ENCODE measurements at places on chromosomes 3 and 15.

GRCh38 chr3:126925411-126926171 lies 57.3 kb upstream of the PLXNA1 start:
- peak; percentile 26 for DNase-seq

DNA sequence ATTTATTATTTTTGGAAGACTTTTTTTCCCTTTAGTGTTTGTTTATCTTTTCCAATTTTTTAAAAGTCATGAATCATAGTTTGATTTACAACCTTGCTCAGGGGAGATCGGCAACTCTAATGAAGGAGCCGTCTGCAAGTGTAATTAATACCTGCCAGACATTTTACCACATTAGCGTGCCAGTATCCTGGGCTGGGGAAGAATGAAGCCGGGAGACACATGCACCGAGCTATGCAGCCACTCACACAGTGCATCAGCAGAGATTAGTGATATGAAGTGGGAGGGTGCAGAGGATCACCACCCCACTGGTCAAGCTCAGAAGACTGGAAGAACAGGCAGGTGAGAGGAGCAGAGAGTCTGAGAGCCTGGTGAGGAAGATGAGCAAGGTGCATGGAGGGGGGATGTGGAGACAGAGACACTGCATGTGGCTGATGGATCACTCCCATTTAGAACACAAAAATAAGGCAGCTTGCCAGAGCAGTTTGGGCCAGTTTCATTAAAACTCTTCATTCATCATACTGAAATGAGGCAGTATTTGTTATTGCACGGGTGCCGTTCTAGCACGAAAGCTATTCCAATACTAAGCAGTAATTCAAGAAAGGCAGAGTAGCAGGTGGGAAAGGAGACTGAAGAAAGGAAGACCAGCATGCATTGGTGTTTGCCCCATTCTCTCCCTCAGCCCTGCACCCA lies 821.6 kb downstream of the TUSC7 start:
- no peak for DNase-seq

- DNase-seq, result no peak
Observed at GRCh38 chr15:97081666-97082226, 751.2 kb downstream of the NR2F2 start.

- no peak for DNase-seq
Observed at GRCh38 chr3:112087746-112088145, 1.6 kb downstream of the C3orf52 start.

DNA sequence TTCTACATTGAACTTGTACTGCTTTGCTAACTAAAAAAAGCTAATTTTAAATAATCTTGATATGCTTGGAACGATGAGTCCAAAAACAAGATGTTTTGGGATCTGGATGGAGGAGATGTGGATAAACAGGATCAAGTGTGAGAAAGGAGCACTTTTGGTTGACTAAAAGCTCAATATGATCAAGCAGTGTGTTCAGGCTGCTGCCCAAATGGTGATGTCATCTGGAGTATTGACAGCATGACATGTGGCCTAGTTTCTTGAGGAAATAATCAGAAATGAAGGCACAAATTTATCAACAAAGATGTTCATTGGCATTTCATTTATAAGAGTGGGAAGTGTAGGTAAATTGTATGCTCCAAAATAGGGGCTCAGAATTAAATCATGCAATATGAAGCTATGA lies 161.2 kb downstream of the SOX2 start:
- DNase-seq, result no peak

DNA sequence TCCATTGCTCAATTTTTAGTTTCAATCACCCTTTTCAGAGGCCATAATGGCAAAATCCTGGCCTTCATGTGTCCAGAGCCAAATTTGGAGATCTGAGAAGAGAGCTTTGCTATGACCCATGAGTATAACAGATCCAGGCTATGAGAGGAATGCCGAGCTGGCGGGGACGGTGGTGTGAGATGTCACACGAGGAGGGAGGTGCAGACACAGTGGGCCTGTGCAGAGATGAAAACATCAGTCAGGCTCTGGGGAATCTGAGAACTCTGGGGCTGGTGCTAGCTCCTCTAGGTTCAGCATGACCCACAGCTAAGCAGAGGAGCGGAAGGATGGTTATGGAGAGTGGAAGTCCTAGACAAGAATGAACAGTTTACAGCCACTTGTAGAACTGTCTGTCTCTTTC lies 398.3 kb upstream of the ATP10A start:
- no peak for DNase-seq

DNA sequence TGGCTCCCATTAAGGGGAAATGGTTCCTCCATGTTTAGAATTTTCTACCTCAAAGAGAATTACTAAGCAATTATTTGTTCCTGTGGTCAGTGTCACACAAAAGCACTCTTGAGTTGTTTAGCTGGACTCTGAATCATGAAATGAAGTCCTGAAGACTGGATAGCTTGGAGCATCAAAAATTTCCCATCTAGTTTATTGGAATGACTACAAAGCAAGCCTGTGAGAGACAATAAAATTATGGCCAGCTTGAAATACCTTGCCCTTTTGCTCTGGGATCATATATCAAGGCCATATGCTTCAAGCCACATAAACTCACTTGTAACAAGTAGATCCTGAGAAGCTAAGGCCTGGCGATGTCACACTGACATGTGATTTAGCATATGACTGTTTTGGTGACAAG lies 292.3 kb downstream of the TIGIT start:
- DNase-seq, result no peak

- DNase-seq, result no peak
Observed at GRCh38 chr15:76340803-76341365, 4.3 kb downstream of the ISL2 start.

DNA sequence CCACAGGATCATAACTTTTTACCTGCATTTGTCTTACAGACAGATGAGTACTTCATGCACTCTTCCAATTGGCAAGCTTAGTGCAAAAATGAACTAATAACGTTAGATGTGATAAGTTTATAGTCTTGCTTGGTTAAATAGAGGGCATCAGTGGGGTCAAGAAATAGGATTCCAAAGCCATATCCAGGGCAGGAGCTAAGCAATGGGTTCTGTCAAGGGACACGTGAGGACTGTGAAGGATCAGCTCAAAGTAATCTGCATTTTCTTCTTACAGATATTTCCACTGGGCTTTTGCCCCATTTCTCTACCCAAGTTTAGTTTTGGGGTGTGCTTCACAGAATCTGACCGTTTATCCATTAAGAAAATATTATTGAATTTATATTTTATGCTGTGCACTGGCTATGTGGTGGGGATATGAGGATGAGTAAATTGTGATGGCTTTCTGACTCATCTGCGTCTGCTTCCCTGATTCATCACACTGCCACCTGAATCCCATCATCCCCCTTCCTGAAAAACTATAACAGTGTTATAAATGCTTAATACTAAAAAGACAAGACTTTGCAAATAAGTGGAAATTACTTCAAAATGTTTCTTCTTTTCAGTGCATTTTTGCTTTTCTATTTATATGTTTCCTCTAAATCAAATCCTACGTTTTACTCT lies 17.5 kb downstream of the PPP2R3A start:
- DNase-seq, result peak; percentile 57

DNA sequence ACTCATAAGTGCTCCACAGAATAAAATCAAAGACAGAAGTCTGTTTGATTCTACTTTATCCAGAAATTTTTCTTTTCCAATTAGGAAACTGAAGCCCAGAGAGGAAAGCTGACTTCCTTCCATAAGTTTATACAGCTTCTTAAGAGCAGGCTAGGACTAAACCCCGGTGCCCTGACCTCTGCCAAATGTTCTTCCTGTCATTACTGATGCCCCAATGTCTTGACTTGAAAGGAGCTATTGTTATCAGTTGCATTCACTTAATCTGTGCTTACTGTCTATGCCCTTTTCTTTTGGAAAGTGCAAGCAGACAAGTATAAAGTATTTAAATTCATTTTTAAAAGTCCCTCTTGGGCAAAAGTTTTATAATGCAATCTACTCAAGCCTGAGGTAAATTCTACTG lies 18.1 kb downstream of the CD200 start:
- no peak for DNase-seq

DNA sequence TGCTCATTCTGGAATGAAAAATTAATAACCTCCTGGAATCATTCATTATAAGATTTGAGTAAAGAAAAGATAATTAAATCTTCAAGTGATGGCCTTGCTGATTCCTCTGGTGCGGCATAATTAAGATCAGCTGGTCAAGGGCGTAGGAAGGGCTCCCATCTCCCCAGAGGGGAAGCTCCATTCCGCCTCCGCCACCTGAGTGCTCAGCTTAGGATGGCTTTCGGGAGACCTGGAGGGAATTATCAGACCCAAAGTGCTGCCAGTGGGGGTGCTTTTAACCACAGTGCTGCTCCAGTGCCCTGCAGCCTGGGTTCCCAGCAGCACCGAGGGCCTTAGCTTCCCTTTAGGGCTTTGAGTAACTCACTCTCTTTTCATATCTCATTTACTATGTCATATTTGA lies 556.6 kb upstream of the RGMA start:
- DNase-seq, result no peak

- DNase-seq, result peak; percentile 59
Observed at GRCh38 chr3:181176601-181177000, 187.1 kb upstream of the DNAJC19 start.

DNA sequence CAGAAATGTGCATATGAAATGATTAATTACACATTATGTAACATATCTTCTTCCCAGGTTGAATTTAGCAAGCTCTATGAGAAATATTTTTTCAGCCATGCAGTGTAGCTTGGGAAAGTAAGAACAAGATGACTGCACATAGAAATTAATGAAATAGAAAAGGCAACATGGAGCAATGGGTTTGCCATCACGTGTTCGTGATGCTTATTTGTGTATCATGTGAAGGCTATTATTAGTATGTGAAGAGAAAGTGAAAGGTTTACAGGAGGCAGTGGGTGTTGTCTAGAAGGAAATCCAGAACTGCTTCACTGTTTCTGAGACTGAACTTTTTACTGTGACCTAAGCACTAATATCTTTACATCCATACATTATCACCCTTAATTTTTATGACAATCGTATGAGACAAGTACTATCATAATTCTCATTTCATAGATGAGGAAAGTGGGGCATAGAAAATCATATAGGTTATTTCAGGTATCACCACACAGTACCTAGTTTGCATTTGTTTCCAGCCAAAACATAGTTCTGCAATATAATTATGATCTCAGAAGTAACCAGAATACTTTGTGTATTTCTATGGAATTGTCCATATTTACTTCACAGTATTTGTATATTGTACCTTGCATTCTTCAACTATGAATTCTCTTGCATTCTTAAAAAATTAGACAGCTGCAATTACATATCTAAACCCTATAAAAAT lies 14.9 kb downstream of the SERPINI1 start:
- DNase-seq, result no peak

GRCh38 chr15:101250873-101251829 lies 697 bp downstream of the CHSY1 start:
- DNase-seq, result no peak

DNA sequence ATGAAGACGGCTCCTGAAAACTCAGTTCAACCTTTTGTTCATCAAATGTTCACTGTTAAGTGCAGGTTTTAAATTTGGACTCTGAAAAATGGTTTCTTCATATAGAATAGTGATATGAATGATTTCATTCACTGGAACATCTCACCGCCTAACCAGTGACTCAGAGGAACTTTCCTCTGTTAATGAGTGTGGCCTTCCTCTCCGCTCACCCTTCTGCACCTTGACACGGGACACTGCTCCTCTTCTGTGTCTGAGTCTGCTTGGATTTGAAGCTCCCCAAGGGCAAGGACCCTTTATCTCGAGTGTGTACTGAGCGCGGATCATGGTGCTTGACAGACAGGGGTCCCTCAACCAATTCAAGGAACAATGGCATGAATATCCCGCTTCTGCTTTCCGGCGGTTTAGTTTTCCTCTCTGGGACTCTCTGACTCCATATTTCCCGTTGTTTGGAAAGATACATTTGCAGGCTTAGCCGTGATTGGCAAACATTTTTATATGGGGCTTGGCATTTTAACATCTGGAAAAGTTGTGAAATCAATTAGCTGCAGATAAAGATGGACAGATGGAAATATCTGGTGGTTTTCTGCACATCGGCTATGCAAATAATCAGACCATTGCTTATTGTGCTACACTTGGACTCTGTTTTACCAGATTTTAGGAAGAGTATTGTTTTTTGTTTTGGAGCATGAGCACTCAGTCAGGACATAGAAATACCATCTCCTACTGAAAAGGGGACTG lies 20.9 kb downstream of the KBTBD8 start:
- peak; percentile 8 for DNase-seq

DNA sequence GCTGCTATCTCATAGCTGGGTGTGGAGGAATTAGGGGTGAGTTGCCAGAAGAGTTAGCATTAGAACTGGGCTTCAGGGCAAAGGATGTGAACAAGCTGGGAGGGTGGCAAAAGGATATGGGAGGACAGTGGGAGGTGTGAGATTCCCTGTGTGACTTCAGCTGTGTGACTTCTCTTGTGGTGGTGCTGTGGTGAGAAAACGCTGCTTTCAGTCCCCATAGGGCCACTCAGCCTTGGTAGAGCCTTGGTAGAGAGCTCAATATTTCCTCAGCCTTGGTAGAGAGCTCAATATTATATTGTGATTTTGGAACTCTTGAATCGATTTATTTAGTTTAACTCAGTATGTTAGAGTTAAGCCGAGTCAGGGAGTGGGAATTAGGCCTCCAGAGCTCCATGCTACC lies 499.7 kb downstream of the EDEM1 start:
- DNase-seq, result no peak

DNA sequence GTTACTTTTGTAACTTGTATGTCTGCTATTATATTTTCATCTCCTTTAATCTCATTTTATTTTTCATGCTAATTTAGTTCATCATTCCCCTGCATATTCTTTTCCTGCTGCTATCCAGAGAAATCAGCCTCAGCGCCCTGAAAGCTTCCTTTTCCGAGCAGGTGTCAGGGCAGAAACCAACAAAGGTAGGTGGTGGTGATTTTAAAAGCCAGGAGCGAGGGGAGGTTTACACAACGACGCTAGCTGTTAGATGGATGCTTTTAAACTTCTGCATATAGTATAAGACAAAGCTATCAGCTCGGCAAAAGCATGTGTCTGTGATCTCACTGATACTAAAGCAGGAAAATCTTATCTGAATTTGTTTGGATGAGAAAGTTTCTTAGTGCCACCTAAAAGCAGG lies 75.0 kb downstream of the LRCH3 start:
- DNase-seq, result no peak

DNA sequence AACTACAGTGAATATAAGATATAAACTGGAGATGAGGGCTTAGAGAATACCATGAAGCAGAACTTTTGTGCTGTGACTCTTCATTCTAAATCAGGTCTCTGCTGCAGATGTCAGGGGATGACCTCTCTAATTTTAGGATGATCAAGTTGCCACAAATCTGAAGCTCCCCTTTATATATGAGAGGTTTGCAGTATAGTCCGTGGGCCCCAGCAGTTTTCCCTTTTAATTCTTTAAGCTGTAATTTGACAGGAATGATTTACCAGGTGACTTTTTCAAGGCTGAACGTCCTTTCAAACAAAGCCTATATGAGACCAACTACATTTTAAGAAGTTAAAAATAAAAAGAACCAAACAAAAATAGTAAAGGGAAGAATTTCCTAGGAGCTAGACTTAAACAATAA lies 4.9 kb upstream of the PLOD2 start:
- DNase-seq, result no peak

GRCh38 chr15:82871358-82871757 lies 61.9 kb downstream of the WHAMM start:
- DNase-seq, result no peak

- DNase-seq, result no peak
Observed at GRCh38 chr3:22157848-22158247, 406.8 kb upstream of the ZNF385D start.
